ENCODE measurements at places on chromosomes 16 and 17.

DNA sequence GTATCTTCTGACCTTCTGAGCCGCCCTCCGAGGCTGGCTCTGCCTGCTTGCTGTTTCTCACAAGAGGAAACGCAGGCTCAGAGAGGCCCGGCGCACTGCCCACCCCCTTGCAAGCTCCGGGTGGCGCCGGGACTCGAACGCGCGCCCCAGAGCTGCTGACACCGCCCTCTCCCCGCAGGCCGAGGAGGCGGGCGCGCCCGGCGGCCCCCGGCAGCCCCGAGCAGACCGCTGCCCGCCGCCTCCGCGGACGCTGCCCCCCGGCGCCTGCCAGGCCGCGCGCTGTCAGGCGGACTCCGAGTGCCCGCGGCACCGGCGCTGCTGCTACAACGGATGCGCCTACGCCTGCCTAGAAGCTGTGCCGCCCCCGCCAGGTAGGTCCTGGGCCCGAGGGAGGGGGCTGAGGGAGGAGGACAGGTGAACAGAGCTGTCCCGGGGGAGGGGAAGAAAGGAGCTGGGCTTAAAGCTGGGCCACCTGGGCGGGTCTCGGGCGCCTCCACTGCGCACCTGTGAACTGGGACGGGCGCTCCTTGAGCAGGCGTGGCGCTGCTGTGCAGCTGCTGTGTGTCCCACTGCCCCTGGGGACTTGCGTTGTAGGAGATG is 18.2 kb downstream of the WFDC1 start:
- DNase-seq: no peak

- DNase-seq: no peak
These were observed 252.0 kb upstream of the KIF2B start for GRCh38 chr17:53570731-53571130.

- DNase-seq: no peak
These were observed 1025.2 kb downstream of the CDH11 start for GRCh38 chr16:64096689-64097088.

DNA sequence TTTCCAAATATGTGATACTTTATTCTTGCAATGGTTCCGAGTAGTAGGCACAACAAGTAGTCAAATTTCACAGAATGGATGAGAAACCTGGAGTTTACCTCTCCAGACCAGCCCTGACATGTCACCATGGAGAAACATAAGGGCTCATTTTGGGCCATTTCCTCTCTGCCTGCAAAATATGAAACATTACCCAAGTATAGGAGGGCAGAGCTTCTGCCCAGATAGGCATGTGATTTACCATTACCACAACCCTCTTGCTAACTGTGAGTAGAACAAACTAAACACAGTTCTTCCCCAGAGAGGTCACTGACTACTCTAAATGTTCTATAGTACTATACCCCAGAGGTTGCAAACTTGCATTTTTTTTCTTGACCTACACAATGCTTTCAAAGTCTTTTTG is 15.7 kb upstream of the KPNB1 start:
- DNase-seq: no peak

DNA sequence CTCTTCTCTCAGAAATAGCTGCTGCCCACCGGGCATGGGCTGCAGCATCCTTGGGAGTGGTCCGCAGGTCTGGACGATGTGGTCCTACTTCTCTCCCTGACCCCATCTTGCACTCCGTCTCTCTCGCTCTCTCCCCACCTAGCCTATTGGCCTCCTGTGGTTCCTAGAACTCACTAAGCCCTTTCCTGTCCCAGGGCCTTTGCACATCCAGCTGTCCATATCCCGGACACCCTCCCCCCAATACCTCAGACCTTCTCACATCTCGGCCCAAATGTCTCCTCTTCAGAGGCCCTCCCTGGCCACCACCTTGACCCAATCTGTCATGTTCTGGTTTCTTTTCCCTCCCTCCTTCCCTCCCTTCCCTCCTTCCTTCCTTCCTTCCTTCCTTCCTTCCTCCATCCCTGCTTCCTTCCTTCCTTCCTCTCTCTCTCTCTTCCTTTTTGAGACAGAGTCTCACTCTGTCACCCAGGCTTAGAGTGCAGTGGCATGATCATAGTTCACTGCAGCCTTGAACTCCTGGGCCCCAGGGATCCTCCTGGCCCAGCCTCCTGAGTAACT is 4.5 kb downstream of the SLC4A1 start:
- DNase-seq: no peak

DNA sequence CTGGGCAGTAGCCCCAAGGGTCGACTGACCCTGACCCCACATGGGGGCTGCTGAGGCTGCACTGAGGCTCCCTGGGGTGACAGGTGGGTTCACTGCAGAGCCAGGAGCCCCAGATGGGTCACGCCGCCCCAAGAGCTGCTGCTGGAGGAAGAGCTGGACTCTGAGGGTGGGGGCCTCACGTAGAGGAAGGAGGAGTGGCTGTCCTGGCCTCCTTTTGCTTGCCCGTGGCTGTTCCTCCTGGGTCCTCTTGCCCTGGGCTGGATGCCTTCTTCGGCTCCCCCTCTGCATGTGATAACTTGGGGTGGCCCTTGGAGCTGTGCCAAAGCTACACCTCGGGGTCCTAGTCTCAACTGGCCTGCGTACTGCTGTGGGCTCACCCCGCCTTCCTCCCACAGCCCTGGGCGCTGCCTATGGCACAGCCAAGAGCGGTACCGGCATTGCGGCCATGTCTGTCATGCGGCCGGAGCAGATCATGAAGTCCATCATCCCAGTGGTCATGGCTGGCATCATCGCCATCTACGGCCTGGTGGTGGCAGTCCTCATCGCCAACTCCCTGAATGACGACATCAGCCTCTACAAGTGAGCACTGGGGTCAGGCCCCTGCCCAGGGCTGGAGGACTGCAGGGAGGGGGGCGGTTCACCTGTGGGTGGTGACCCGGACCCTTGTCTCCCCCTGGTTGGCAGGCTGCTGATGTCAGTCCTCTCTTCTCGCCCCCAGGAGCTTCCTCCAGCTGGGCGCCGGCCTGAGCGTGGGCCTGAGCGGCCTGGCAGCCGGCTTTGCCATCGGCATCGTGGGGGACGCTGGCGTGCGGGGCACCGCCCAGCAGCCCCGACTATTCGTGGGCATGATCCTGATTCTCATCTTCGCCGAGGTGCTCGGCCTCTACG is 1.1 kb upstream of the AMDHD2 start:
- DNase-seq: peak; percentile 53

DNA sequence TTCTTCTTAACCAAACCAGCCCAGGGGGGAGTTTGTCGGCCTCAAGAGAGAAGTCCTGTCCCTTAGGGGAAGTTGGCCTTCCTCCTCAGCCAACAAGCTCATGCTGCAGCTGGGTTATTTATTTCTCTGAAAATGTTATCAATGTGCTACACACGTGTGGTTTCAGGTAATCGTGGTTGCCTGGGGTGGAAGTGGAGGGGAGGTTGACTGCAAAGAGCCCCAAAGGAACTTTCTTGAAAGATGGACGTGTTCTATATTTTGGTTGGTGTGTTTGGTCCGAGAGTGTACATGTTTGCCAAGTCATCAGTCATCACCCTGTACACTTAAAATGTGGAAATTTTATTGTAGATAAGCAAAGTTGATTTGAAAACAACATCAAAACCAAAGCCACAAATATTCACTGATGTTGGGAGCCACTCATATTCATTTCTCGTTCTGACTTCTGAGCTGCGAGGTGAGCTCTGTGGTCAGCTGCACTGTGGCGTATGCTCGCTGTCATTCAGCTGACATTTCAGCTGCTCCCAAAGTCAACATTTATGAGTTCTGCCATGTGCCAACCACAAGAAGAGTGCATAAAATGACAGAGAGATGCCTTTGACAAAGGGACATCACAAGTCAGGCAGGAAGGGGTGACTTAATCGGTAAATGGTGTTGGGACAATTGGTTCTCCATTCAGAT is 26.5 kb upstream of the ADGRG1 start:
- DNase-seq: peak; percentile 27

DNA sequence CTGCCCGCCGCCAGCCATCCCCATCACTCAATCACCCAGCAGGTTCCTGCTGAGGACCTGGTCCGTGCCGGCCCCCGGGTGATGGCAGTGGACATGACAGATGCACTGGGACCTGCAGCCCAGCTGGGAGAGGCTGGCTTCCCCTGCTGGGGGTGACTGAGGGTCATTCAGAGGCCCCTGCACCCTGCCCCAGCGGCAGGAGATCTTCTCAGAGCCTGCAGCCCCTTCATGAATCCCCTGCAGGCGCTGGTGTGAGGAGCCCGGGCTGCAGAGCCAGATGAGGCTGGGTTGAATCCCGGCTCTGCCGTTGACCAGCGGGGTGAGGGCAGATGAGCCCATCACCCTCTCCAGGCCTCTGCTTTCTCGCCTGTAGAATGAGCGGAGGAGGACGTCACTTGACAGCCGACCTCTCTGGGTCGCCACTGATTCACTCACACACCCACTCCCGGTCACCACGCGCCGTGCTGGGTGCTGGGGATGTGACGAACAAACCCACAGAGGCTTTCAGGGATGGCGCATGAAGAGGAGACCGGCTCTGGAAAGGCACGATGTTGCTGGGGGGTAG is 95.2 kb upstream of the CIBAR2 start:
- no peak for DNase-seq

DNA sequence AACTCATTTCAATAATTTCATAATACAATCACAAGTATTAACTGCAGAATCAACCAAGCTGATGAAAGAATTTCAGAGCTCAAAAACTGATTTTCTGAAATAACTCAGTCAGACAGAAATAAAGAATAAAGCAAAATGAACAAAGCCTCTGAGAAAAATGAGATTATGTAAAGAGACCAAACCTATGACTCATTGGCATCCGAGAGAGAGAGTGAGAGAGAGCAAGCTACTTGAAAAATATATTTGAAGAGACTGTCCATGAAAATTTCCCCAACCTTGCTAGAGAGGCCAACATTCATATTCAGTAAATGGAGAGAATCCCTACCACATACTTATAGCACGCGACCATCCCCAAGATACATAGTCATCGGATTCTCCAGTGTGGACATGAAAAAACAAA is 1376.4 kb downstream of the CDH11 start:
- DNase-seq: no peak

GRCh38 chr17:60600490-60601446 is 775 bp downstream of the PPM1D start:
- DNase-seq: peak; percentile 71

DNA sequence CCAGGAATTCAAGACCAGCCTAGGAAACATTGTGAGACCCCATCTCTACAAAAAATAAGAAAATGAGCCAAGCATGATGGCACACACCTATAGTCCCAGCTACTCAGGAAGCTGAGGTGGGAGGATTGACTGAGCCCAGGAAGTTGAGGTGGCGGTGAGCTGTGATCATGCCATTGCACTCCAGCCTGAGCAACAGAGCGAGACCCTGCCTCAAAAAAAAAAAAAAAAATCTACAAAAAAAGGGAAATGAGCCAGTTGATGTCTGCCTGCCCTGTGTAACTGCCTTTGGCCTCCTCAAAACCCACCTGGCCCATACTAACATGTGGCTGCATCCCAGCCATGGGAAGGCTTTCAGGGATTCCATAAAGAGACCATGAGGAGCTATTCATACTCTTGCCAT is 4.5 kb downstream of the RANBP10 start:
- peak; percentile 86 for DNase-seq

DNA sequence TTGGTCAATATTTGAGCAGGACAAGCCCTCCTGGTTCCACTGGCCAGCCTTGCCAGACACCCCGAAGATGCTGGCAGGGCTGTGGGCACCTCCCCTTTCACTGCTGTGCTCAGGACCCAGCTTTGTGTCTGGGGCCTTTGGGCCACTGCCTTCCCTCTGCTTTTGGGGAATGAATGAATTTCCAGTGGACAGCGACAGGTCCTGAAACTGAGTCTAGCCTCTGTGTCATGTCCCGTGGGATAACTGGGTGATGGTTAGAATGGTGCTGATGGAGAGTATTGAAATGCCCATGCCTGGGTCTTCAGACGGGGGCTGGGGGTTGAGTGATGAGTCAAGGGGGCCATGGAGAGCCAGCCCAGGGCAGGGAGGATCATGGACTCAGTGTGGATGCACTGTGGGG is 135.8 kb downstream of the FOXL1 start:
- DNase-seq: no peak

DNA sequence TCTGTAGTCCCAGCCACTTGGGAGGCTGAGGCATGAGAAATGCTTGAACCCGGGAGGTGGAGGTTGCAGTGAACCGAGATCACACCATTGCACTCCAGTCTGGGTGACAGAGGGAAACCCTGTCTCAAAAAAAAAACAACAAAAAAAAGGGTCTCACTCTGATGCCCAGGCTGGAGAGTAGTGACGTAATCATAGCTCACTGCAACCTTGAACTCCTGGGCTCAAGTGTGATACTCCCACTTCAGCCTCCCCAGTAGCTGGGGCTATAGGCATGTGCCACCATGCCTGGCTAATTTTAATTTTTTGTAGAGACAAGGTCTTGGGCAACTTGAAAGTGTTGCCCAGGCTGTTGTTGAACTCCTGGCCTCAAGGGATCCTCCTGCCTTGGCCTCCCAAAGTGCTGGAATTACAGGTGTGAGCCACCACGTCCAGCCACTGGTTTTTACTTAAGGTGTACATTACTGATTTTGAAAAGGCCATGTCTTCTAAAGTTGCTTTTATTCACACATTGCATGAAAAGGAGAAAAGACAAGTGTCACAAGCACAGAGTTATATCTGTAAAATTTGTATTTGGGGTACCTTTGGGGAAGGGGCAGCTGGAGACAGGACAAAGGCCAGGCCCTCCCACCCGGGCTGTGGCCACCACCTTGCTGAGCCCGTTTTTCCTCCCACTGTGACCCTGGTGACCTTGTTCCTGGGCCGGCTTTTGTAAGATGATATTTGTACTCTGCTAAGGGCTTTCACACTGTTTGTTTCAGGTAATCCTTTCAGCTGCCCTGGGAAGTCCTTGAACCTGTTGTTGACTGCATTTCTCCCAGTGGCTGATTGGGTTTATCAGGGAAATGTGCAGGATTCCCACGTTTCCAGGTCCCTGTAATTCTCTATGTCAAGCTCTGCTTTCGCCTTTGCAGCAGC is 11.5 kb downstream of the GPT2 start:
- DNase-seq: no peak

DNA sequence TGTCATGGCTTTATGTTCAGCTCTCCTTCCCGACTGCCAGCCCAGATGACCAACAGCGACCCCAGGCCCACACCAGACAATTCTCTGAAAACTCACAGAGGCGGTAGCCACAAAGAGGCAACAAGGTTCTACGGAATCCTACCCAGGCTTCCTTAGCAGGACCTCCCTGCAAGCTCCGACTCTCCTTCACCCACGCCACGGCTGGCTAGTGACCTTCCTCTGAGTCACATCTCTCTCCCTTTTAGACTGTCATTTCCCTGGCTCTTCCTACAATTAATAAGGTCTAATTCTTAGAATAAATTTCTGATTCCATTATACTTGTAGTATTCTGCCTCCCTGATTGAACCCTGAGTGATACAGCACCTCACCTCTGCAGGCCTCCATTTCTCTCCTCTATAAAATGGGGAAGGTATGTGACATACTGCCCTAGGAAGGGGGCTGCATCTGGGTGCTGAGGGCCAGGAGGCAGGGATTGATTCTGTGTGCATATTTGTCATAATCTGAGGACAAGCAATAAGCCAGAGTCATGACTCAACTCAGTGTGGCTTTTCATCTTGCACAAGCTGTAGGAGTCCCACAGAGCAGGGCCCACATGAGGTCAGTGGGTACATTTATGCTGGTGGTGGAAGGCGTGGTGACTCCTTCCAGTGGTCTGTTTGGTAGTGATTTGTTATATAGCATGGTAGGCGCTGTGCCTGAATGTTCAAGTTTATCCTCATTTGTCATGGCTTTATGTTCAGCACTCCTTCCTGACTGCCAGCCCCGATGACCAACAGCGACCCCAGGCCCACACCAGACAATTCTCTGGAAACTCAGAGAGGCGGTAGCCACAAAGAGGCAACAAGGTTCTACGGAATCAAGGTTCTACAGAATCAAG is 46.2 kb downstream of the SMPD3 start:
- DNase-seq: no peak

- DNase-seq: no peak
These were observed 103.8 kb downstream of the CEP112 start for GRCh38 chr17:66088173-66088572.

- DNase-seq: no peak
These were observed 134.5 kb downstream of the MRTFB start for GRCh38 chr16:14205666-14206065.
